ENCODE measurements at places on chromosomes 6 and 20. TPM values are rescaled to one million over a fixed set of nuclear protein-coding genes. Genes with fewer than 3 reads are reported as not detected.

The PI16 gene
- total RNA-seq = 0.07 TPM

The HLA-G gene
- total RNA-seq = not detected

The OPN5 gene
- total RNA-seq = not detected

The ELOVL2 gene
- 6.5 TPM for total RNA-seq

The CAPN11 gene
- total RNA-seq = not detected

The POU5F1 gene
- 11.2 TPM for total RNA-seq

The IPCEF1 gene
- total RNA-seq = 0.07 TPM

The RNF182 gene
- total RNA-seq = 2.6 TPM

The MYB gene
- total RNA-seq = 0.64 TPM

The TUBB gene
- 793 TPM for total RNA-seq

The HTR1B gene
- total RNA-seq = 0.22 TPM

The TINAG gene
- not detected for total RNA-seq

The ADGRF4 gene
- total RNA-seq = 18.7 TPM

The HRH3 gene
- not detected for total RNA-seq

The INSM1 gene
- not detected for total RNA-seq

The CD93 gene
- not detected for total RNA-seq

Data from A549 treated with AZD2906 at 1 μM for 4 hours (cell line).